ENCODE measurements at places on chromosomes 4 and X. TPM values are rescaled to one million over a fixed set of nuclear protein-coding genes. Genes with fewer than 3 reads are reported as not detected.

Gene FUNDC1
- total RNA-seq: 11.6 TPM

Gene DUX4
- not detected for total RNA-seq

Gene F8A3
- 0.78 TPM for total RNA-seq

Gene RHOH
- not detected for total RNA-seq

Gene ANKRD37
- total RNA-seq: 24.3 TPM

Gene SLC16A2
- total RNA-seq: 14.3 TPM

Gene IL3RA
- total RNA-seq: not detected

Gene DCAF8L2
- total RNA-seq: not detected

Gene TLR2
- total RNA-seq: 0.55 TPM

Gene HERC6
- 4.8 TPM for total RNA-seq

Gene GPM6B
- total RNA-seq: not detected

Gene NWD2
- total RNA-seq: not detected

Gene CLDN34
- total RNA-seq: not detected

Gene CXorf65
- not detected for total RNA-seq

Gene OTC
- total RNA-seq: not detected

Gene ERCC6L
- 0.30 TPM for total RNA-seq

Gene ADH7
- not detected for total RNA-seq

Gene KLHL13
- total RNA-seq: 0.46 TPM

Gene GPRASP1
- 3.7 TPM for total RNA-seq

Gene SERTM2
- total RNA-seq: 0.05 TPM

Gene S100G
- total RNA-seq: not detected

Gene TMPRSS11A
- total RNA-seq: not detected

Gene GAGE12F
- not detected for total RNA-seq

Gene PF4V1
- 9.2 TPM for total RNA-seq

Gene GIMD1
- total RNA-seq: not detected

Gene ZDHHC15
- not detected for total RNA-seq

Gene PALLD
- total RNA-seq: 213 TPM

Gene GLRB
- total RNA-seq: 15.0 TPM

Gene ASB12
- not detected for total RNA-seq

Gene NHS
- total RNA-seq: 1.4 TPM

Gene CCDC110
- total RNA-seq: 5.0 TPM

Gene FGFR3
- total RNA-seq: 0.59 TPM

Gene PTPN13
- total RNA-seq: 46.9 TPM

Gene CENPI
- total RNA-seq: 15.8 TPM

Gene FGFRL1
- total RNA-seq: 41.7 TPM

Gene DUSP9
- total RNA-seq: not detected

Gene UGT2B15
- not detected for total RNA-seq

Gene RNF128
- 29.3 TPM for total RNA-seq

Gene CDX4
- not detected for total RNA-seq

Gene PDLIM5
- 163 TPM for total RNA-seq

Gene ARHGAP24
- total RNA-seq: 50.8 TPM

Gene MAMLD1
- 1.2 TPM for total RNA-seq

Gene ASMT
- total RNA-seq: not detected

Gene TNIP3
- total RNA-seq: 2.8 TPM

Gene LETM1
- total RNA-seq: 68.0 TPM

Gene RBM46
- not detected for total RNA-seq

Gene IGSF1
- 0.14 TPM for total RNA-seq

Gene VSIG1
- under 0.01 TPM for total RNA-seq

Gene RNF150
- 1.0 TPM for total RNA-seq

Gene IL15
- total RNA-seq: 8.3 TPM

Gene FRG2
- total RNA-seq: not detected

Gene CD40LG
- not detected for total RNA-seq

Gene NSDHL
- total RNA-seq: 26.8 TPM

Gene RAI2
- not detected for total RNA-seq

Gene DCAF16
- total RNA-seq: 18.6 TPM

All from smooth muscle cell of the umbilical artery (primary cell).